Activated naive CD8-positive, alpha-beta T cell treated with anti-CD3 and anti-CD28 coated beads, Interleukin-2, amount 10 ng/mL, durations not matched to agents 7 days and 5 days (primary cell): ENCODE measurements at places on chromosomes 4 and X. TPM values are rescaled to one million over a fixed set of nuclear protein-coding genes. Genes with fewer than 3 reads are reported as not detected.

DNA sequence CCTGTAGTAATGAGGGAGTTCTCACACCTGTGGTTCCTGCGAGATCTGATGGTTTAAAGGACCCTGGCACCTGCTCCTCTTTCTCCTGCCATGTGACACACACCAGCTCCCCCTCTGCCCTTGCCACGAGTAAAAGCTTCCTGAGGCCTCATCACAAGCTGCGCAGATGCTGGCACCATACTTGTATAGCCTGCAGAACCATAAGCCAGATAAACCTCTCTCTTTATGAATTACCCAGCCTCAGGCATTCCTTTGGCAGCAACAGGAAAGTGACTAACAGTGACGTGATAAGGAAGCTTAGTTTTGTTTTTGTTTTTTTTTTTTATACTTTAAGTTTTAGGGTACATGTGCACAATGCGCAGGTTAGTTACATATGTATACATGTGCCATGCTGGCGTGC lies 130.9 kb downstream of the AFAP1 start:
- DNase-seq, result no peak

- DNase-seq, result no peak
These were observed 1496.3 kb downstream of the PCDH7 start for GRCh38 chr4:32216502-32216901.

- no peak for DNase-seq
These were observed 304.5 kb upstream of the CXorf51A start for GRCh38 chrX:147119088-147119487.

CXorf49 gene
- total RNA-seq, result not detected

HSFX1 gene
- 0.86 TPM for total RNA-seq

UGT2A1 gene
- not detected for total RNA-seq

NUDT10 gene
- total RNA-seq, result 1.2 TPM

CFI gene
- total RNA-seq, result not detected

GNRHR gene
- not detected for total RNA-seq

NXF2 gene
- not detected for total RNA-seq
